GM12891 (cell line): ENCODE measurements at places on chromosomes 6 and 20.

DNA sequence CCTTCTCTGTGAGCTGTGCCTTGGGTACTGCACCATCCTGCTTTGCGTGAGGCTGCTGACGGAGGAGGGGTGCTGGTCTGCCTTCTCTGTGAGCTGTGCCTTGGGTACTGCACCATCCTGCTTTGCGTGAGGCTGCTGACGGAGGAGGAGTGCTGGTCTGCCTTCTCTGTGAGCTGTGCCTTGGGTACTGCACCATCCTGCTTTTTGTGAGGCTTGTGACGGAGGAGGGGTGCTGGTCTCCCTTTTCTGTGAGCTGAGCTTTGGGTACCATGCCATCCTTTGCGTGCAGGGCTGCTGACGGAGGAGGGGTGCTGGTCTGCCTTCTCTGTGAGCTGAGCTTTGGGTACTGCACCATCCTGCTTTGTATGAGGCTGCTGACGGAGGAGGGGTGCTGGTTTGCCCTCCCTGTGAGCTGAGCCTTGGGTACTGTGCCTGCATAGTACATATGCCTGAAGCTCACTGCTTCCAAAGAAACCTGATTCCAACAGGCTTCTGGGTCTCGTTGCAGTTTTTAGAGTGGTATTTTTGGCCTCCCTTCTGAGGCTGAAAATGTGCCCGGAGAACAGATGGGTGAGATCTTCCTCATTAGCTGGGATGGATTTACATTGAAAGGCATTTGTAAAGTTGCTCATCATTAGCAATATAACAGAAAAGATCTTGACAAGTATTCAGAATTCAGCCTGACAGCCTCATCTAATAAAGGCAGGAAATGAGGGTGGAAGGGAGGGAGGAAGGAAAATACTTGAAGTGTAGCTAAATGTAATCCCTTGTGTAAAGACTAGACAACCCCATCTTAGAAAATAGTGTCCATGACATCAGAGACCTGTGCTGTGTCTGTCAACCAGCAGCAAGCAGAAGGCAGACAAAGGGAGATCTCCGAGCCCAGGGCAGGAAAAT lies 46.8 kb upstream of the UNC93A start:
- no peak for DNase-seq

DNA sequence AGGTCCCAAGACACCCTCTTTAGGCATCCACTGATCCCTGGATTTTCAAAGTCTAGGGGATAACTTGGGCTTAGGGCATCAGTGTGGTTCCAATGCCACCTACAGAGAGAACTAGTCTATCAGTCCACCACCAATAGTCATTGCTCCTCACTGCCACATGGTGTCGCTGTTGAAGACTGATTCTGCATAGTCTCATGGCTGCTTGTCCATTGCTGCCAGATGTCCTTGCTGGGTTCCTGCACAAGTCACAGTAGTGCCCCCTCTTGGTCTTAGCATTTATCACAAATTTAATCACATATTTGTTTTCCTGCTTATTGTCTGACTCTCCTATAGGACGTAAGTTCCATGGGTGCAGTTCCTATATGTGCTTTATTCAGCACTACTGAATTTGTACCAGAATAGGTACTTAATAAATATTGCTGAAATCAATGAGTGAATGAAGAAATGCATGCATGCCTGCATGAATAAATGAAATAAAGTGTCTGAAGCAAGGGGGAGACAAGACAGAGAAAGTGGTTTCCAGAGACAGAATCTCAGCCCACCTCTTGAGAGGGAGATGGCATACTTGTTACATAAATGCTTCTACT lies 45.9 kb upstream of the RALY start:
- DNase-seq = peak; percentile 23

- DNase-seq = no peak
Measured at GRCh38 chr6:154306696-154307095, 49.9 kb downstream of the IPCEF1 start.

DNA sequence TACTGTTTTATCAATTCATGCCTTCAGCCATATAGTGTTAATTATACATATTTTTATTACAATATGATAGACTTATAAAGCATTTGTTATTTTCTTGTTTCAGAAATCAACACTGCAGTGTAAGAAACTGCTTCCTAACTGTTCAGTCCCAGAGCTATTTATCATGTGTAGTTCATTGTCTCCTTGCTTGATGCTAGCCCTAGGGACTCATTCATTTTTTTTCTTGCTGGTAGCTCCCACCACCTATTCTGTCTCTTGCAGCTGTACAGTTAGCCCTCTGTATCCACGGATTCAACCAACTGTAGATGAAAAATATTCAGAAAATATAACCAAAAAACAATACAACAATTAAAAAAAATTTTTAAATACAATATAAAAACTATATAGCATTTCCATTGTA lies 121.3 kb downstream of the STXBP5 start:
- DNase-seq = no peak

DNA sequence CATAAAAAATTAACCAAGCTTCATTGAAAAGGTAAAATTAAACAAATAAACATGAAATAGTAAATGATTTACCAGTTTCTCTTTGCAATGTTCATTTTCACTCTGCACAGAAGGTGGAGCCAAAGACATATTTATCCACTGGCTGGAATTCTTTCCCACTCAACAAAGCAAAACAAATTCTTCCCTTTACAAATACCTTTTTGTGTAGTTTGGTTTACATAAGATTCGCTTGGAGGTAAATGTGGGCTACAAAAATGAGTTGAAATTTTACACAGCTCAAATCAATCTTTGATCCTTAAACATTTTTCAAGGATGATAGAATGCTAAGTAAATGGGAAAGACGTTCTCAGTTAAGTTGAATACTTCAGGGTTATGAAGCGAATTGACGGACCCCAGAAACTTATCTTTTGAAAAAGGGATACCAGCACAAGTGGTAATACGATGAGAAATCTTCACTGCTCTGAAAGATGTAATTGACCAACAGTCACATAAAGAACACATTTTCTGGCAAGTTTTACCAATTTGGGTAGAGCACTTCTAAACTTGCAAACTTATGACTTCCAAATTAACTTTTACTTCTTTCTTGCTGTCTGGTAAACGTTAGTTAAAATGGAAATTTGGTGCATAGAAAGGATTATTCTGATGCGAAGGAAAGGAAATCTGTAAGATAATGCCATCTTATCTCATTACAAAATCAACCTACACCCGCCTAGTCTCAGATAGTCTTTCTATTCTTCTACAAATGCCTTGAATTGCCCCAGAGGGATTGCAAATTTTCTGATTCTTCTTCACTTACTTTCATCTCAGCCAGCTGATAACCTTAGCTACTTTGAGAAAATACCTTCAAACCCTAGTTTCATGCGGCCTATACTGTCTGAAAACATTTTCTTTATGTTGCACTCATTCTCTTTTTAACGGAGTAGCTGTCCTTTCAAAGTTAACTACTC lies 4.7 kb upstream of the GJA1 start:
- no peak for DNase-seq

DNA sequence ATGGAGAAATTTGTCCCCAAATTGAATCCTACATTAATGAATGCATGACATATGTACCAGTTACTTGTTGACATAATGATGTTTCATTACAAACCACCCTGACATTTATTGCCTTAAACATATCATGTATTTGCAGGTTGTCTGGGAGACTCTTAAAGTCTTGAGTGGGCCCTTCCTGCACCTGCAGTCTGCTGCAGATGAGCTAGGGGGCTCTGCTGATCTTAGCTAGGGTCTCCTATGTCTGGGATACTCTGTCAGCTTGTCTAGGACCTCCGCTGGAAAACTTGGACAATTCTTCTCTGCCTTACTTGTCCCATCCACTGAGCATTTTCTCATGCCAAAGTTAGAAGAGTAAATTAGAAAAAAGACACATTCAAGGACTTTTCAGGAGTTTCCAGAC lies 581.6 kb downstream of the HAO1 start:
- DNase-seq = no peak

DNA sequence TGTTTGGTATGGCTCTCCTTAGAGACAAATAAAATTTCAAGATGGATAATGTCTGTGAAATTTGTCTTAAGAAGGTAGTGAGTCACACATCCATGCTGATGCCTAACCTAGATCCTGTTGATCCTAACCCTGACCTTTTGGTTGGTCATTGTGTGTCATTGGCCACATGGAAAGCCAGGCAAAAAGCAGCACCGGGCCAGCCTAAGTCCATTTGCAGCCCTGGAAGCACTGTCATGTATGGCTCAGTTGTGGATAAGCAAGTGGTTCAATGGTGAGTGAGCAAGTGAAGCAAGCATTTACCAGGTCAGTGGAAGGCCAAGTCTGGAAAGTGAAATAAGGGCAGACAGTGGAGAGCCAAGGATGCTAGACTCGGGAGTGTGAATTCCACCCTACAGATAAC lies 12.1 kb upstream of the XRN2 start:
- no peak for DNase-seq
